DMS 273 treated with DMSO at 0.1 percent for 48 hours (cell line): ENCODE measurements at places on chromosomes 2 and 18.

DNA sequence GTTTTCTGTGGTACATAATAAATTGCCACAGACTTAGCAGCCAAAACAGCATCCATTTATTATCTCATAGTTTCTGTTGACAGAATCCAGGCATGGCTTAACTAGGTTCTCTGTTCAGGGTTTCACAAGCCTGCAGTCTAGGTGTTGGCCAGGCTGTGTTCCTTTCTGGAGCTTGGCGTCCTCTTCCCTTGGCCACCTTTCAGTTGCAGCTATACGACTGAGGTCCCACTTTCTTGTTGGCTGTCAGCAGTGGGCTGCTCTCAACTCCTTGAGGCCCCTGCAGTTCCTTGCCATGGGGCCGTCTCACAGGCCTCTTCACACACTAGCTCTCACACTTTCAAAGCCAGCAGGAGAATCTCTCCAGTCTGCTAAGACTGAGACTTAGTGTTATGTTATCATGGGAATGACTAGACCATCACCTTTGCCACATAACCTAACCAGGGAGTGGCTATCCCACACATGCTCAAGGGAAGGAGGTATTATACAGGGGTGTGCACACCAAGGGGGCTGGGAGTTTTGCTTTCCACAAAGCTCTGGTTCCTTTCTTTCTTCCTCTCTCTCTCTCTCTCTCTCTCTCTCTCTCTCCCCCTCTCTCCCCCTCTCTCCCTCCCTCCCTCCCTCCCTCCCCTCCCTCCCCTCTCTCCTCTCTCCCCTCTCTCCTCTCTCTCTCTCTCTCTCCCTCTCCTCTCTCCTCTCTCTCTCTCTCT lies 15.8 kb downstream of the RIOK3 start:
- no peak for DNase-seq

DNA sequence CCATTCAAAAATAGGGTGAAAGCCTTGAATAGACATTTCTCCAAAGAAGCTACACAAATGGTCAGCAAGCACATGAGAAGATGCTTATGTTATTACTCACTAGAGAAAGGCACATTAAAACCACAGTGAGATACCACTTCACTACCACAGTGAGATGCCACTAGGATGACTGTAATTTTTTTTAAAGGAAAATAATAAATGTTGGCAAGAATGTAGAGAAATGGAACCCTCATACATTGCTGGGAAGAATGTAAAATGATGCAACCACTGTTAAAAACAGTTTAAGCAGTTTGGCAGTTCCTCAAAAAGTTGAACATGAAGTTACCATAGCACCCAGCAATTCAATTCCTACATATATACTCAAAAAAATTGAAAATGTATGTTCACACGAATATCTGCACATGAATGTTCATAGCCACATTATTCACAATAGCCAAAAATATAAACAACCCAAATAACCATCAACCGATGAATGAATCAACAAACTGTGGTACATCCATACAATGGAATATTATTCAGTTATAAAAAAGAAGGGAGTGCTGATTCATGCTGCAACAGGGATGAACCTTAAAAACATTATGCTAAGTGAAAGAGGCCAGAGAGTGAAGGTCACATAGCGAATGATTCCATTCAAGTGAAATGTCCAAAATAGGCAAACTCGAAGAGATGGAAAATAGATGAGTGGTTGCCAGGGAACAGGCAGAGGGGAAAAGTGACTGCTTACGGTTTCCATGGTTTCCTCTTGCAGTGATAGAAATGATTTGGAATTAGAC lies 156.2 kb upstream of the NDUFV2 start:
- DNase-seq, result no peak

- DNase-seq, result peak; percentile 53
Measured at GRCh38 chr2:205682239-205682970, at the start of gene NRP2. TSS of gene NRP2 (plus strand) at chr2:205682501. CDS start at chr2:205683291, 790 bp downstream.

DNA sequence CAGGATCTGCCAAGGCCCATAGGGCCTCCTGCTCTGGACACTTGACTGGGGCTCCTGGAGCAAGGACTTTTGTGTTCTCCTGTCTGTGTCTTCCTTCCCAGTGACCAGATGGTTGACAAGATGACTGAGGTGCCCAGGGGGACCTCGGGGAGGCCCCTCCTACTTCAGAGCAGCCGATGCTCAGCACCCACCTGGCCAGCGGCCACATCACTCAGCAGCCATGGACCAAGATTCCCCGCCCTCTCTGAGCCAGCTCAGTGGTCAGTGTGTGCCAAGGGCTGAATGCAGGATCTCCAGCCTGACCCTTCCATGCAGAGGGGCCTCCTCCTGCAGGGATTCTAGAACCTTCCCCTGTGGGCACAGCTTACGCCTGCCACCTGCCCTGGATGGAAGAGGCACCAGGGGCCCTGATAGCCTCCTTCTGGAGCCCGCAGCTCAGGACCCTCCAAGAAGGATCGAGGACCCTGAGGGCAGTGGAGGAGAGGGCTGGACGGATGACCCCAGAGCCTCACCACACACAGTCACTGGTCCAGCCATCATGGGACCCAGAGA lies 87.4 kb upstream of the GPC1 start:
- DNase-seq, result no peak
